Activated T-helper 9 cell treated with anti-CD3 and anti-CD28 coated beads, Interleukin-2, amount 50 U/mL, for 16 hours (primary cell): ENCODE measurements at places on chromosomes 12 and 14.
A peak's percentile ranks its signal among the peaks of the same experiment; 100 is the strongest.

DNA sequence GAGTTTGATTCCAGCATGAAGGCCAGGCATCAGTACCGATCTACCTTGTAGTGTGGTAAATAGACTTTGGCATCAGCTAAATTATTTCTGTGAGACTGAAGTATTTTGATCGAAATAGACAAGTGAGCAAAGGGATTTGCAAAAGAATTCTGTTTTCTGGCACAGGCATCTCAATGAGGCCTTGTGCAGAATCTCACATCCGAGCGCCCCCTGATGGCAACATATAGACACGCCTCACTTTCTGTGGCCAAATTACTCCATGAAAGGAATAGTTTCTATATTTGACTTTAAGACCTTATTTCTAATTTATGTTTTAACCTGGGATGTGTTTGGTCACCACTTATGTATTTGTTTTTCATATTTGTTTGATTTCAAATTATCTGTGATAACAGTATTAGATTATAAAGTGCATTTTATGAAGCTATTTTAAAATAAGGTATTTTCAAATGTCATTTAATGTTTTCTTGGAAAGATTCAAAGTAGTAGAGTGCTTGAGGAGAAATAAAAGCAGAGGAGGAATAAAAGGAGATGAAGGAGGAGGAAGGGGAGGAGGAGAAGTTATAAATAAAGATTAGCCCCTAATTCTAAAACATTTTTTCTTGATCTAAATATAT lies 731.9 kb downstream of the NRXN3 start:
- no peak for DNase-seq

DNA sequence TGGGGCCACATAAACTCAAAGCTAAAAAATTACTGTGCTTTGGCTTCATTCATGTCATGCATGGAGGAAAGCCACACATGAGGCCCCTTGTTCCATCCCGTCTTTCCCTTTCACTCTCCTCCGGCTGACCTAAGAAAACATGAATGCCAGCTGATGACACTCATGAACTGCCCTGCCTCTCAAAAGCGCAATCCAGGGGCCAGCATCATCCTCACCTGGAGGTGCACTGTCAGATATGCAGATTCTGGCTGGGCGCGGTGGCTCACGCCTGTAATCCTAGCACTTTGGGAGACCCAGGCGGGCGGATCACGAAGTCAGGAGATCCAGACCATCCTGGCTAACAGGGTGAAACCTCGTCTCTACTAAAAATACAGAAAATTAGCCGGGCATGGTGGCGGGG lies 116.1 kb upstream of the FOXN3 start:
- no peak for DNase-seq

GRCh38 chr12:92927055-92927435 lies 2.0 kb downstream of the EEA1 start:
- peak; percentile 37 for DNase-seq

- DNase-seq: no peak
These were observed 11.6 kb downstream of the CAPZA3 start for GRCh38 chr12:18749386-18749957.

DNA sequence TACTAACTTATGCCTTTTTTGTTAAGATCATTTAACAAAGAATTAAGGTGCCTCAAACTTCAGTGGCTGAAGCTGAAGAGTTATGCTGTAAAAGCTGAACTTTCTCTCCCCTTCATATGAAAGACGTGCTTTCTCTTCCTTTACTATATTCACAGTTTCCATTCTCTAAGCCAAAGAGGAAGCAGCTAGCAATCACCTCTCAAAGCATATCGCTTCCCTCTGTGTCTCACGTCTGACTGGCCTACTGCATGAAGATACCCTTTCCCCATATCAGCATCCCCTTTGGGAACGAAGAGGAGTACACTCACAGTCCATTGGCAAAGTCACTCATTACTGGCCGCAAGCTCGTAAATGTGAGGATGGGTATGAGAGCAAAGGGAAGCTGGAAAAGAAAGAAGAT lies 34.9 kb downstream of the SLC11A2 start:
- DNase-seq: no peak

GRCh38 chr14:20707622-20708021 lies 19.1 kb downstream of the ANG start:
- no peak for DNase-seq

DNA sequence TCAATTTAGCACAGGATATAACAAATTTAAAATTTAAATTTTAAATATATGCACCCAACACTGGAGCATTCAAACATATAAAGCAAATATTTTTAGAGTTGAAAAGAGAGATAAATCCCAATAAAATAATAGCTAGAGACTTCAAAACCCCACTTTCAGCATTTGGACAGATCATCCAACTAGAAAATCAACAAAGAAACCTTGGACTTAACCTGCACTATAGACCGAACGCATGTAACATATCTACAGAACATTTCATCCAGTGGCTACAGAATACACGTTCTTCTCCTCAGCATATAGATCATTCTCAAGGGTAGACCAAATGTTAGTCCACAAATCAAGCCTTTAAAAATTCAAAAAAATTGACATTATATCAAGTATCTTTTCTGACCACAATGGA lies 64.0 kb downstream of the SPTSSA start:
- no peak for DNase-seq
